Right ventricle myocardium superior (tissue), 1 donor: ENCODE measurements at places on chromosomes 5 and 9.
A peak's percentile ranks its signal among the peaks of the same experiment; 100 is the strongest.

- no peak for DNase-seq
Measured at GRCh38 chr5:53313145-53313544, 167.3 kb upstream of the FST start.

DNA sequence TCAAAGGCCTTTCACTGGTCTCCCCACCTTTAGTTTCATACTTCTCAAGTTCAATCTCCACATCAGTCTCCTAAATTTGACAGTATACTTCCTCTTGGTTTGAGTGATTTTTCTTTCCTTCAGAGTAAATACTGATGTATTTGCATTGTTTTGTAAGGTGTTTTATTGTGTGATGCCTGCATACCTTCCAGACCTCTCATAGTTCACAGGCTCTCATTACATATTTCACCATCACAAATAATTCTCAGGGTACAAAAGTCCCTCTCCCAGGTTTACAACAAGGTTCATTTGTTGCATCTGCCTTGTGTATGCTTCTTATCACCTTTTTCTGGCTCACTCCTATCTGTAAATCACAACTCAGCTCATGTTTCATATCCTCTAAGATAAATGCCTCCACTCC lies 22.2 kb upstream of the TUSC1 start:
- no peak for DNase-seq

GRCh38 chr9:95284162-95285080 lies 33.1 kb downstream of the FANCC start:
- no peak for DNase-seq

- no peak for DNase-seq
Measured at GRCh38 chr5:177361418-177362291, 3.9 kb downstream of the RGS14 start.

DNA sequence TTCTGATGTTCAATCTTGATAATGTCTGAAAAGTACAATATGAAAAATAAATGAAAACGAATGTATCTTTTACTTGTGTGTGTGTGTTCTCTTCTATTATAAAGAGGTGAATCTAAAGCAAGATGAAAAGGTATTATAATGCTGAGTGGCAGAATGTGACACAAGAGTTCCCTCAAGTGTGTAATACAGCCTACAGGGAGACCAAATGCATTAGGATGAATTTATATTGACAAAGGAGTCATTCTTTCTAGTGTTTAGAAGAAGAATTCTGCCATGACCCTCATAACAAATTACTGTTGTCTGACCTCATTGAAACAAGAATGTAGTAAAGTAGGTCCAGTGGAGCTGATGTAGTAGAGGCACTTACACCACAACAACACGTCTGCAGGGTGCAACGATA lies 1119.0 kb upstream of the CDH10 start:
- DNase-seq = no peak

DNA sequence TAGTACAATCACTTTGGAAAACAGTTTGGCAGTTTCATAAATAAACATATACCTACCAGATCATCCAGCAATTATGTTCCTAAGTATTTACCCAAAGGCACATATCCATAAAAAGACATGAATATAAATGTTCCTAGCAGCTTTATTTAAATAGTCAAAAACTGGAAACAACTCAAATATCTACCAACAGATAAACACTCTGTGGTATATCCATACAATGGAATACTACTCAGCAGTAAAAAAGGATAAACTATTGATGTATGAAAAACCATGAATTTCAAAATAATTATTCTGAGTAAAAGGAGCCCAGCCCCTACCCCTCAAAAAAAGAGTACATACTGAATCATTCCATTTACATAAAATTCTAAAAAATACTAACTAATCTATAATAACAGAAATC lies 232.7 kb upstream of the SLC30A5 start:
- DNase-seq = no peak

- DNase-seq = no peak
Measured at GRCh38 chr9:90033028-90033650, 428.3 kb downstream of the GADD45G start.

- DNase-seq = no peak
Measured at GRCh38 chr5:120602033-120602432, 137.9 kb downstream of the PRR16 start.

DNA sequence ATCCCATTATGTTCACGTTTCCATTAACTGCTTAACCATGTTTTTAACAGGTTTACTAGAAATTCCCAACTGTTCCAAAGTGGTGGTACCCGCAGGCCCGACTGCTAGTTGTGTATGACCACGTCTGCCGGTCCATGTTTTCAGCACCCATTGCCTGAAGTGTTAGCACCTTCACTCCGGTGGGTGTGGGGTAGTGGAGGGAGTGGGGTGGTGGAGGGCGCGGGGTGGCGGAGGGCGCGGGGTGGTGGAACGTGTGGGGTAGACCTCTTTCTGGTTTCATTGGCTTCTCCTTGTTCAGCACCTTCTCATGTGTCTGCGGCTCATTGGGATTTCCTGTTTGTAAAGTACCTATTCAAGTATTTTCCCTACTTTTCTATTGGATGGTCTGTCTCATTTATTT lies 37.7 kb downstream of the TPPP start:
- DNase-seq = no peak

DNA sequence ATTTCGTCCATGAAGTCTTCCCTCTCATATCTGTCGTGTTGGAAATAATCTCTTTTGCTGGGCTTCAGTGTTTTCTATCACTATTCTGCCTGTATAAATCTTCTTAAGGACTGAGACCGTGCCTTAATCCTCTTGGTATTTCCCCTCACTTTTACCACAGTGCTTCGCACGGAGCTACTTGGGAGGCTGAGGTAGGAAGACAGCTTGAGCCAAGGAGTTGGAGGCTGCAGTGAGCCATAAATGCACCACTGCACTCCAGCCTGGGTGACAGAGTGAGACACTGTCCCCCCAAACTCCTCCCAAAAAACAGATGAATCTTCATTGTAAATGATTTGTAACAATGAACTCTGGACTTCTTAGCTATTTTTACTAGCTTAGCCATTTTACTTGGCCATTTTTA lies 57.8 kb downstream of the PHAX start:
- DNase-seq = no peak

DNA sequence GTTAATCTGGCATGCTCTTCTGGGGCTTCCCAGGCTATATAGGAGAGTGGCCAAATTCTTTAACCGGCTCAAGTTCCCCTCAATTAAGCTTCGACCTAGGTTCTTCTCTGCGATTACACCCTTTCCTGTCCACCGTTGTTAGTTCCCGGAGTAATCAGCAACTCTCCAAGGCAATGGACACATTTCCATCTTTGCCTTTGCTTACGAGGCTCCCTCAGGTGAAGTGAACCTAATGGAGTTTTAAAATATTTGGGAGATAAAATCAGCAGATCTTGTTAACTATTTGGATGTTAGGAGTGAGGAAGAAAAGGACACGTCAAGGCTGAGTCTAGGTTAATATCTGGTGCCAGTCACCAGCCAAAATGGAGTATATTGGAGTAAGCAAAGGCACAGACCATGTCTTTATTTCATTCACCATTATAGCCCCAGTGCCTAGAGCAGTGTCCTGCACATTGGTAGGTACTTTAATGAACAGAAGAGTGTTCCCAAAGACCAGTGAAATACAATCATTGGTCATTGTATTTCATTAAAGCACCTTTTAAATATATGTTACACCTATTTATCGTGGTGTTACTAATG lies 515 bp downstream of the UTP15 start:
- DNase-seq = no peak

- DNase-seq = no peak
Measured at GRCh38 chr5:8333485-8333884, 464.5 kb downstream of the MTRR start.

DNA sequence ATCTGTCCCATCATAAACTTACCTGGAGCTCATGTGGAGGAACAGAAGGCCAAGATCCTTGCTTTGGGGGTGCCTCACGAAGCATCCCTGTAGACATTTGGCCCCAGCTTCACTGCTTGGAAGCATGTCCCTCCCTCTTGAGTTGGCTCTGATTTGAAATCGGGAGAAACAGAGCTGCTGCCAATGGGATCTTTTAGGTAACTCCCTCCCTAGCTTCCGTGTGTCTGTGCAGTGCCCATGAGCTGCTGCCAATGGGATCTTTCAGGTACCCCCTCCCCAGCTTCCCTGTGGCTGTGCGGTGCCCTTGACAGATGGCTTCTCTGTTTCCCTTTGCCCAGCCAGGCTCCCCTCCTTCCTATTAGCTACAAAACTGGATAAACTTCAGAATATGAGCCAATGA lies 178.0 kb downstream of the NR3C1 start:
- DNase-seq = no peak

GRCh38 chr9:130117376-130117775 lies 54.8 kb upstream of the NCS1 start:
- DNase-seq = no peak

GRCh38 chr5:171168171-171168570 lies 140.9 kb upstream of the TLX3 start:
- DNase-seq = no peak

- DNase-seq = peak; percentile 29
Measured at GRCh38 chr5:176879663-176880361, 19.3 kb downstream of the HK3 start.

GRCh38 chr5:150787656-150788055 lies 9.1 kb downstream of the SMIM3 start:
- no peak for DNase-seq

GRCh38 chr5:169701910-169702451 lies 64.9 kb downstream of the DOCK2 start:
- DNase-seq = no peak
